ENCODE measurements at places on chromosomes 1 and 21.

DNA sequence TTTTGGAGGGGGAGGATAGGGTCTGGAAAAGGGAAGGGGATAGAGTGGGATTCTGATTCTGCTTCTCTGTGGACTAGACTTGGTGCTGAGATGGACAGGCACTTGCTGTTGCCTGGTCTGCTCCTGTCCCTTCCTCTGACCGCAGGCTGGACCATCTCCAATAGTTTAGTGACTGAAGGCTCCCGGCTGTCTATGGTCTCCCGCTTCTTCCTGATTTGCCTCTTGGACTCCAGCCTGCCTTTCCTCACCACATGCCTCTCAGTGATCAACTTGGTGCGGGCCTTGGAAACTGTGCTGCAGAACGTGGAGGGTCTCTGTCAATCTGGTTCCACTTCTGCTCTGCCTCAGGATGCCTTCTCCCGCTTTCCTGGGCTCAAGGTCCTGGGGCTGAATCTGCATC, 6.3 kb upstream of the ZSCAN20 start:
- DNase-seq: no peak

GRCh38 chr1:13935336-13935735, 235.3 kb downstream of the PRDM2 start:
- no peak for DNase-seq

DNA sequence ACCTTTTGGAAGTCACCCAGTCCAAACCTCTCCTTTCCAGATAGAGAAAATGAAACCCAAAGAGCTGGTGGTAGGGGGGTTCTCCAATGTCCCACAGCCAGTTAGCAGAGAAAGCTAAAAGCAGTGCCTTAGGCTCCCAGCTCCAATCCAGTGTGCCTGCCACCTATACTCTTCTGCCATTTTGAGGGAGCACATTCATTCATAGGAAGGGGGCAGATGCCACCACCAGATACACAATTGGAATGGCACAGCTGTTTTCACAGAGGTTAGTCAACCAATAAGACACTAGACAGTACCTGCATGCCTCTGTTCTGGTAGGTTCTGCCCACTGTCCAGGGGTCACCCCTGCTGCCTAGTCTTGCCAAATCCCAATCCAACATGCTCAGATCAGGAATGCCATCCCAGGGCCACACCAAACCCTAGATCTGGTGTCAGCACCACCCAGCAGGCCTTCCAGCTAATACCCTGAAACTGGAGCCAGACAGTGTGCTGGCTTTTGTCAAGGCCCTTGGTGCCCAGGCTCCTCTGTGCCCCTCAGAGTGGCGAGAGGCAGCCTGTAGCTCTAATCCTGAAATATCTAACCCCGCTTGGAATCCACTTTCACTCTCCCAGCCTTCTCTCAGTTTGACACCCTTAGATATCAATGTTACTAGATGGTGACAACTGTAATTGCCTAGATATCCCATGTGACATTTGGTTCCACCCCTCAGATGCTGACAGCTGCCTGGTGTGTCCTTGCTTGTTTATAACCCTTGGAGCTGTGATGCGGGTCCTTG, 178.6 kb downstream of the TGFBR3 start:
- DNase-seq: no peak

- DNase-seq: peak; percentile 91
These were observed 520 bp downstream of the PLEKHN1 start for GRCh38 chr1:966704-967300.

DNA sequence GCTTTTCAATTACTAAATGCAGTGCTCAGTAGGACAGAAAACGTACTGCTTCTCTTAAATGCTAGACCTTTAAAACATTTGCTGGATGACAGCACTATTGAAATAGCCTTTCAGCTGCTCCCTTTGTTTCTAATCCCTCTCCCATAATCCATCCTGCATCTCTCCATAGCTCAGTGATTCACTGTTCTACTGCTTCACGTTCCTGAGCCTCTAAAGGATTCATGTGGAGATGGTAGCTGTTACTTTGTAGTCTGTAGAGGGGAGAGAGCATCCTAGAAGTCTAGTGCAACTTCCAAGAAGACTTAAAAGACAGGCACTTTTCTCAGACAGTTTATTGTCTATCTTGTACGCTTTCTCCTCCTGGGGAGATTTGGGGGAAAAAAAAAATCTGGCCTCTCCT, 51.4 kb downstream of the LRRC8B start:
- no peak for DNase-seq

- DNase-seq: peak; percentile 40
These were observed 63.9 kb downstream of the CAPN2 start for GRCh38 chr1:223776075-223776814.

DNA sequence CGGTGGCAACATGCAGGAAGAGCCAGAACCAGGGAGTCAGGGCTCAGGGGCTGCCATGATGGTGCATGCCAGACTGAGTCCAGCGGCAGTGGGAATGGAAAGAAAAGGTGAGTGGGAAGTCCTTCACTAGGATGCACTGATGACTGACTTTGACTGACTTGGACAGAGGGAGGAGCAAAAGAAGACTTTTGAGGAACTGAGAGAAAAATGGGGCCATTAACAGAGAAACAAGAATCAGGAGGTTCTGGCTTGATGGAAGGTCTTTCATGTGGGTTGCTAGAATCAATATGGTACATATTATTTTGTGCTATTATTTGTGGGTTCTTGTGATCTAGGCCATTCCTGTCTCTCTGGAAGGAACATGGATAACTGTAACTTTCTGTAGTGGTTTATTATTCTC, 454.6 kb upstream of the PROX1 start:
- no peak for DNase-seq

Data from activated naive CD4-positive, alpha-beta T cell treated with anti-CD3 and anti-CD28 coated beads, Interleukin-2, amount 10 ng/mL, durations not matched to agents 7 days and 5 days (primary cell).